Epithelial cell of proximal tubule (primary cell): ENCODE measurements at places on chromosomes 7 and 10. TPM values are rescaled to one million over a fixed set of nuclear protein-coding genes. Genes with fewer than 3 reads are reported as not detected.

Gene LUC7L2
- 47.5 and 56.0 TPM in 2 replicates for total RNA-seq

Gene GHITM
- 174 and 187 TPM in 2 replicates for total RNA-seq

Gene CHST3
- 20.5 and 29.7 TPM in 2 replicates for total RNA-seq

Gene FAM131B
- total RNA-seq: 0.29 and 1.5 TPM in 2 replicates

Gene TM9SF3
- total RNA-seq: 67.4 and 77.1 TPM in 2 replicates

Gene LCOR
- total RNA-seq: 10.4 and 17.2 TPM in 2 replicates

Gene LIPF
- not detected in 2 replicates for total RNA-seq
